Skeletal muscle cell (primary cell): ENCODE measurements at places on chromosomes 5 and 9.

DNA sequence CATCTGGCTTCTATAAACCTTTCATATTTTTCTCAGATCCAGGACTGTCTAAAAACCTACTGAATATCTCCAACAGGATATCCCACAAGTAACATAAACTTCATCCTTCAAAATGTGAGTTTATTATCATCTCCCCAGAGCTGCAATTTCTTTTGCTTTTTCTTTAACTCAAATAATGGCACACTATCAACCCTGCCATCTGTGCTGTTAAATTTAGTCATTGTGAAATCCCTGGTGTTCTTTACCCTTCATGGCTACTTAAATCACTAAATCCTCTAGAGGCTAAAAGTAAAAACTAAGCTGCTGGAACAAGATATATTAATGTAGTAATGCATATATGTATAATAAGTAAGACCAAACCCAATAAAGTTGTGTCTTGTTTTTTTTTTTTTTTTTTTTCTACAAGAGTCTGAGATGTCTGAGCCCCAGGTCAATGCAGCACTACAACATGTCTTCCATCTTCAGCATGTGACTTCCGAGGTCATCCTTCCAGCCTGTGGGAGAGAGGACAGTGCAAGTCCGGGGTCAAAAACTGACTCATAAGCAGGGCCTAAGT is 362.9 kb downstream of the ADGRV1 start:
- no peak for DNase-seq

- no peak for DNase-seq
These were observed 44.9 kb upstream of the STXBP1 start for GRCh38 chr9:127567035-127567729.

GRCh38 chr5:166535641-166536040 is 1755.8 kb upstream of the WWC1 start:
- no peak for DNase-seq

DNA sequence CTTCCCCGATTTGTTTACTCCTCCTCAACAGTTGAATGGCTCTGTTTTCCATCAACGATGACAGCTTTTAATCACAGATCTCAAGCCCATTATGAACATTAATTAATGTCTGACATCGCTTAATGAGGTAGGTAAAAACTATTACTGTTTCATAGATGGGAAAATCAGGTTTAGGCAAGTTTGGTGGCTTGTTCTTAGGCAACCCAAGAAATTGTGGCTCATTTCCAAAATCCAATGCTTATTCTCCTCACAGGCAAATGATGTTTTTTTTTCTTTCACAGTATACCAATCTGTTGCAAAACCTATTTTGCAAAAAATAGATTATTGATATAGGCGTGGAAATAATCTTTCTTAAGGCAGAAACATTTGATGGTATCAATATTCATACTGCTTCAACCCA is 70.8 kb upstream of the CHD1 start:
- DNase-seq, result peak; percentile 24

DNA sequence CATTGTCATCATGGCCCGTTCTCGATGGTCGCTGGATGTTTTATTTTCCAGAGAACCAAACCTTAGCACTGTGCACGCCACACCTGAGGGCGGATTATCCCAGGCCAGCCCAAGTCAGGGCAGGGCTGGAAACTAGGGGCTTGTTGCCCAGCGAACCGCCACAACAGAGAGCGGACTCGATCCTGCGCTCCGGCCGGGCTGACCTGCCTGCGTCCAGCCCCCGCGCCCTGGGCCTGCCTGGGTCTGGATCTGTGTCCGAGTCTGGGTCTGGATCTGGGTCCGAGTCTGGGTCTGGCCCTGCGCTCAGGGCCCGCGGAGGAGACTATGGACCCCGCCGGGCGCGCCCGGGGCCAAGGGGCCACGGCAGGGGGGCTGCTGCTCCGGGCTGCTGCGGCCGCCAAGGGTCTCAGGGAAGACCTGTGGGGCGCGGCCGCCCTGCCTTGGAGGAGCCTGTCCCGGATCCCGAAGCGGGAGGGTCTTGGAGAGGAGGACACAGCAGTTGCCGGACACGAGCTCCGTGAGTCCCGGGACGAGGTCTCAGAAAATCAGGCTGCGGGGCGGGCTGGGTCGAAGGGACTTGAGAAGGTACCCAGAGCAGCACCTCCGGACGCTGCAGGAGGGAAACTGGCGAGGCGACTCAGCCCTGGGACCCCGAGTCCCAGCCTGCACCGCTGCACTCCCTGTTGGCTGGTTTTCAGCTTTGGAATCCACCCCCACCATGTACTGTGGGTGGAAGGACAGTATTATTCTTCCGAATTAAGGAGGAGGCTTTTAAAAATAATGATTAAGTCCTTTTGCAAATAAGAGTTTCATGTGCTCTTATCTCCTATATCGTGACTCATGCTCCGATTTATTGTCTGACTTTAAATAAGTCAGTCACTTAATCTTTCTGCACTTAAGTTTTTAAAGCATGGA is at the start of gene ANKDD1B:
Gene ANKDD1B, plus strand, starts transcription at position 143 of the 915 bp plus-strand sequence. Its CDS starts 182 bp downstream, at position 325.
- no peak for DNase-seq

- DNase-seq, result no peak
These were observed 87.1 kb upstream of the MVB12B start for GRCh38 chr9:126239515-126239914.

DNA sequence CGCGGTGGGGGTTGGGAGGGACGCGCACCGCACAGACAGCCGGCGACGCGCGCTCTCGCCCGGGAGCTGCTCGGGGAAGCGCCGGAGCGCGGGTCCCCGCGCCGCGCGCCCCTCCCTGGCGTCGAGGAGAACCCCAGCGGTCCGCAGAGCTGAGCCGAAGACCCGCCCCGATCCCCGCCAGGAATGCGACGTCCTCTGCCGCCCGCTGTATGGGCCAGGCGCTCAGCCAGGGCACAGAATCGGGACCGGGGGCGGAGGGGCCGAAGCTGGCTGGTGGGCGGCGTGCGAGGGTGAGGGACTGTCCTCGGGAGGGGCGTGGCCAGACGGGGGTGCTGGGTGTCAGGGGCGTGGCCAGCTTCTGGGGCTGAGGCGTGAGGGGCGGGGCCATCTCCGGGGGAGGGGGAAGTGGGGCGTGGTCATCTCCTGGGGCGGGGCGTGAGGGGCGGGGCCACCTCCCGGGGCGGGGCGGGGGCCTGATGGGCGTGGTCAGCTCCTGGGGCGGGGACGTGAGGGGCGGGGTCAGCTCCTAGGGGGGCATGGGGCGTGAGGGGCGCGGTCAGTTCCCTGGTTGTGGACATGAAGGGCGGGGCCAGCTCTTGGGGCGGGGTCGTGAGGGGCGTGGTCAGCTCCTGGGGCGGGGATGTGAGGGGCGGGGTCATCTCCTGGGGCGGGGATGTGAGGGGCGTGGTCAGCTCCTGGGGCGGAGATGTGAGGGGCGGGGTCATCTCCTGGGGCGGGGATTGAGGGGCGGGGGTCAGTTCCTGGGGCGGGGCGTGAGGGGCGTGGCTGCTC is 965 bp downstream of the PTGDS start:
- no peak for DNase-seq

- DNase-seq, result no peak
These were observed 421.7 kb downstream of the SPATA31D1 start for GRCh38 chr9:82410306-82410705.

GRCh38 chr9:130177898-130178805 is 5.9 kb downstream of the NCS1 start:
- DNase-seq, result no peak

DNA sequence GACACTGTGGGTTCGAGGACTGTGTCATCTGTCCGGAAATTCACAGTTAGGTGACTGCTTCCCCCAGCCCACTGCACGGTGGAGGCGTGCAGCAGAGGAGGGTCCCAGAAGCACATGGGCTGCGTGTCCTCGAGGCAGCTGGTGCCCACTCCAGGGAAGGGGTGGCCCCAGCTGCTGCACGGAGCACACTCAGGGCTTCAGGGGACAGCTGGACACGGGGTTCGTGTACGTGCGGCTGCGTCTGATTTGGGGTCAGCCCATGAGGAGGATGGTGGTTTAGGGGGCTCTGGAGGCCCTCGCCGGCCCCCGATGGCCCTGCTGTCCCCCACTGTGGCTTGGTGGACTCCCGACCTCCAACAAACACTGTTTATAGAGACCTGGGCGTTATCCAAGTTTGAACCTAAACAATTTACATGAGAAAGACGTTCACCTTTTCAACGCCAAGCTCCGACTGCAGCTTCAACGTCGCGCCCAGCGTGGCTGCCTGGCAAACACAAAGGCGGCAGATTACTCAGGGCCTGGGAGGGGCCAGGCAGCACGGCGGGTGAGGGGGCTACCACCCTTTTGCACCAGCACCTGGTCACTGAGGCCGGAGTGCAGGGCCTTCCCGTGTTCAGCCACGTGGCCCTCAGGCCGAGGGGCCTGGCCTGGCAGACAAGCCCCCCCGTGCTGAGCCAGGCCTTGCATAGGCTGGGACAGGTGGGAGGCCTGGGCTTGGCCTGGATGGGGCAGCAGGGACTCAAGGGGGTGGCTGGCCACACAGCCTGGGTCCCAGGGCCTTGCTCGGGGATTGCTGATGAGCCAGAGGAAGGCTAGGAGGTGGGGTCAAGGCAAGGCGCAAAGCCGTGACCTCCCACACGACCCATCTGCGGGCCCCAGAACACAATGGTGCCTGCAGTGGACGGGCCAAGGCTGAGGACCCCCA is 55.2 kb downstream of the EXD3 start:
- DNase-seq, result no peak
